ENCODE measurements at places on chromosomes 1 and 21.

- no peak for DNase-seq
These were observed 102.6 kb upstream of the PPP2R5A start for GRCh38 chr1:212182579-212182978.

- DNase-seq, result no peak
These were observed 134.3 kb downstream of the IGSF21 start for GRCh38 chr1:18241891-18242290.

GRCh38 chr1:56468518-56468917 lies 110.8 kb downstream of the PLPP3 start:
- no peak for DNase-seq

DNA sequence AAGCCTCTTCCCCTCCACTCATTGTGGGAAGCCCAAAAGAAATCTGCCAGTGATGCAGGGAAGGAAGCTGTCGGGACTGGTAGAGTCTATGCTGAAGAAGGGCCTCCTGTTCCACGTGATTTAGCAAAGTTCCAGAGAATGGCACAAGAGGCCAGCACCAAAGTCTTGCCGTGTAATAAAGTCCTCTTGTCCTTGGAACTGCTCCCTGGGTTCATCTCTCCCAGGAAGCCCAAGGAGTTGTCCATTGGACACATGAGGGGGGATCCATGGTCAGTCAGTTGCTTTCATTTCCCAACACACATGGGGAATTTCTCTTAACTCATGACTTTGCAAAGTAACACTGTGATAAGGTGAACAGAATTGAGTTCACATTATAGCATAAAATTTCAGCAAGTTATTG lies 116.1 kb upstream of the RAB4A start:
- DNase-seq, result no peak

- no peak for DNase-seq
These were observed 17.9 kb downstream of the HIVEP3 start for GRCh38 chr1:41900603-41901444.

DNA sequence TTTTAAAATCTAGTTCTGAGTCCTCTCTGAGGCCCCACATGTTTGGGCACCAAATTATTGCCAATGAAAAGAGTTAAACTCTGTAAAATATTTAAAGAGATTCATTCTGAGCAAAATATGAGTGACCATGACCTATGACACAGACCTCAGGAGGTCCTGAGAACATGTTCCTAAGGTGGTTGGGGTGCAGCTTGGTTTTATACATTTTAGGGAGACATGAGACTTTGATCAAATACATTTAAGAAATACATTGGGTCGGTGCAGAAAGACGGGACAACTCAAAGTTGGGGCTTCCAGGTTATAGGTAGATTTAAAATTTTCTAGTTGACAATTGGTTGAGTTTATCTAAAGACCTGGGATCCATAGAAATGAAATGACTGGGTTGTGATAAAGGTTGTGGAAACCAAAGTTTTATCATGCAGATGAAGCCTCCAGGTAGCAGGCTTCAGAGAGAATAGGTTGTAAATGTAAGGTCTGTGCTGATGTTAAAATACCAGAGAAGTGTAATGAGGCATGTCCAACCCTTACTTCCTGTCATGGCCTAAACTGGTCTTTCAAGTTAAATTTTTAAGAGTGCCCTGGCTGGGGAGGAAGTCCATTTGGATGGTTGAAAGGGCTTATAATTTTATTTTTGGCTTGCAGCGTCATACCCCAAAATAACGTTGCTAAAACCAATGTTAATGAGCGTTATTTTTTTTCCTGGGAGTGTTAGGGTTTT lies 274.9 kb downstream of the NUF2 start:
- DNase-seq, result no peak

- no peak for DNase-seq
These were observed 70.2 kb downstream of the SH3GLB1 start for GRCh38 chr1:86774305-86775295.
